Naive thymus-derived CD4-positive, alpha-beta T cell (primary cell): ENCODE measurements at places on chromosomes 11 and 22. TPM values are rescaled to one million over a fixed set of nuclear protein-coding genes. Genes with fewer than 3 reads are reported as not detected.

The IL17REL gene
- not detected for total RNA-seq

The SYCE3 gene
- total RNA-seq = not detected

The PTPN5 gene
- not detected for total RNA-seq

The LMO1 gene
- not detected in 2 replicates for total RNA-seq

The TMEM45B gene
- total RNA-seq = 40.8 TPM

The MAPK11 gene
- total RNA-seq = 4.5 TPM

The GRK3 gene
- 6.5 TPM for total RNA-seq

The PACSIN3 gene
- not detected for total RNA-seq

The INCENP gene
- 27.1 TPM for total RNA-seq

The TNNT3 gene
- total RNA-seq = 8.7 and 9.8 TPM in 2 replicates

The PATE4 gene
- not detected for total RNA-seq

The CNGA4 gene
- 0.32 TPM for total RNA-seq

The TPBGL gene
- total RNA-seq = 0.35 TPM

The ARHGEF17 gene
- 0.11 TPM for total RNA-seq

The NAV2 gene
- 1.3 TPM for total RNA-seq

DNA sequence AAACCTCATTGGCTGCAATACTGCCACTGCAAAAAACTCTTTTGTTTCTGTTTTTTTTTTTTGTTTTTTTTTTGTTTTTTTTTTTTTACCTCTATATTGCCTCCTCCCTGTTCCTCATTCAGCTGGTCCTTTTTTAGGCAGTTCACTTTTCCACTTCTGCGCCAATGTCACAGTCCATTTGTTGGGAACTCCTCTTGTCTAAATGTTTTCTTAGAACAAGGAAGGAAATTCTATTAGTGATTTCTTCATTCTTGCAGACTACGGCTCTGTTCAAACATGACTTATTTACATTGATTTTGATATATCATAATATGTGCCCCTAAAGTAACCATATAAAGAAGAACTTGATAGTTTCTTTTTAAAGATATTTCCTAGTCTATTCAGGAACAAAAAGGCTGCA lies 2.9 kb downstream of the FAM118B start:
- DNase-seq = no peak

DNA sequence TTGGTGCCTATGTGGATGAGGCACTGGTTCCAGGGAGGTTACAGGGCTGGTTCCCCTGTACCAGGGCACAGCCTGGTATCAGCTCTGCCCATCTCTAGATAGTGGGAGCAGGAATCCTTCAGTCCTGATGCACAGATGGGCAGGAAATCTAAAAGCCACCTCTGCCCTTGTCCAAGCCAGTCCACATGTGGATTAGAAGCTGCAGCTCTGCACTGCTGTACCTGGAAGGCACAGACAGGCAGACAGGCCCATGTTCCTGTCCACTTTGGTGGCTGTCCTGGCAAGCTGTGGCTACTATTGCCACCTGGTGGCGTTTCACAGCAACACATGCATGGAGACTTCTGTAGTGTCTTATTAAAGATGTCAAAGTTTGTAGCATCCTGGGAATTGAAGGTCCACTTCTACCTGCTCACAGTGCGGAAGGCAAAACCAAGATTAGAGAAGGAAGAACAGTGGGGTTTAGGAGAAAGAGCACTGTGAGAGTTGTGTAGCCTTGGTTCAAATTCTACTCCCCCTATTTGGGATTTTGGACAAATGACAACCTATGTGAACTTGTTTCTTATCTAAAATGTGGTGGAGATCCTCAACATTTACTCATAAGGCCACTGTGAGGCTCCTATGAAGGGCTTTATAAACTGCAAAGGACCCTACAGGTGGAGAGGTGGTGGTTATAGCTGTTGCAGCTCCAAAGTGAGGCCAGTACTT lies 30.1 kb downstream of the NAV2 start:
- DNase-seq = peak; percentile 40

DNA sequence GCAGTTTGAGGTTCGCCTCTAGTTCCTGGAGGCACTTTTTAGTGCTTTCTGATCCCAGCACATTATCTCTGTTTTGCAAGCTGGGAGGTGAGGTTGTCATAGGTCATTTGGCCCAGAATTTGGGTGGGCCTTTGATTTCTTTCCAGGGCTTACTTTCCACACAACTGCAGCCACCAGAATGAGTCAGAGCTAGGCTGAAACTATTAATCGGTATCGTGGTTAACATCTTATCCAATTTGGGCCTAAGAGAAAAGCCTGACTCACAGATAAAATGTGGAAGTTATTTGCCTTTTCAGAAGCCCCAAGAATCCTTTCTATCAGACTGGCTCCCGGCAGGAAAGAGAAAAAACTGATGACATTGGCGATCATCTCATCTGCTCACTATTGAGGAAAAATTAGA lies 166.4 kb downstream of the KIRREL3 start:
- DNase-seq = no peak

- no peak for DNase-seq
These were observed 2.7 kb downstream of the PLXNB2 start for GRCh38 chr22:50304528-50305392.

DNA sequence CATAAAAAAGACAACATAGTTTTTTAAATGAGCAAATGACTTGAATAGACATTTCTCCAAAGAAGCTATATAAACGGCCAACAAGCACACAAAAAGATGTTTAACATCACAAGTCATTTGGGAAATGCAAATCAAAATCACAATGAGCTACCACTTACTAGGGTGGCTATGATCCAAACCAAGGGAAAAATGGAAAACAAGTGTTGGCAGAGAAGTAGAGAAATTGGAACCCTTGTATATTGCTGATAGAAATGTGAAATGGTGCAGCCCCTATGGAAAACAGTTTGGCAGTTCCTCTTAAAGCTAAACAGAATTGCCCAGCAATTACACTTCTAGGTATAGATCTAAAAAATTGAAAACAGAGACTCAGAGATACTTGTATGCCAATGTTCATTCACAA lies 29.0 kb downstream of the PAMR1 start:
- no peak for DNase-seq

GRCh38 chr11:47887910-47888569 lies 39.9 kb upstream of the NUP160 start:
- no peak for DNase-seq

DNA sequence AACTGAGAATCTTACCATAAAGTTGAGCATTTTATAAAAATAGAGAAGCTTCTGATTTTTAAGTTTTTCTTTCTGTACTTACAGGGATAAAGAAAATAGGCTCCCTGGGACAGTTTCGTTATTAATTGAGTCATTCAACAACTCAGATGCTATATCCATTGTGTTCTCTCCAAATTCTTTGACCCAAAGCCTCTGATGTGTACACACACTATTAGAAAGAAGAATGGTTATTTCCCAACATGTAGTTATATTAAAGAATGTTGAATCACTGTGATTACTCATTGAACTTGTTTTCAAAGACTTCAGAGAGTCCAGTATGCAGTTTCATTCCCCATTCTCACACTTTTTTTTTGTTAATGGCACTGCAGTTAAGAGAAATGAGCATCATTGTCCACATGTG lies 734.3 kb upstream of the ARHGAP42 start:
- DNase-seq = no peak

GRCh38 chr11:60764879-60765278 lies 8.2 kb downstream of the MS4A15 start:
- DNase-seq = no peak

- no peak for DNase-seq
These were observed 98.5 kb downstream of the TMEM135 start for GRCh38 chr11:87136236-87136635.

- DNase-seq = no peak
These were observed 18.0 kb upstream of the DRD2 start for GRCh38 chr11:113493206-113493605.

GRCh38 chr11:111378861-111379601 lies at the start of gene POU2AF1:
POU2AF1 (minus strand) TSS chr11:111379275; CDS start chr11:111379177, 98 bp downstream.
- DNase-seq = peak; percentile 36

DNA sequence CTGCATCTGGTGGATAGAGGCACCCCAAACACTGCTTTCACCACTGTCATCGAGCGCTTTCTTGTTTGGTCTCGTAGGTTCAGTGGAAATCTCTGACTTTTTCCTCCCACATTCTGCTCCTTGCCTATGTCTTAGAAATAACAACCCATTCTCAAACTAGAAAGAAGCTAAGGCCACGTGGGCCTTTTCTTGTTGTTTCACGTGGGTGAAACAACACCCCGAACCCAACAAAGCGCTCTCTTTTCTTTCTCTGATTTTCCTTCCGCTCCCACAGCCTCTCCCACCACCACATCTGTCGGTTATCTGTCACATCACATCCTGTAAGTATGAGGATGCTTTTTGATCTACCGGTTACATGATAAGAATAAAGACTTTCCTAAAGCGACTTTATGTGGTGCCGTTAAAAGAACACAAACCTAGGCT lies 77.1 kb downstream of the LINC01488 start:
- peak; percentile 81 for DNase-seq

DNA sequence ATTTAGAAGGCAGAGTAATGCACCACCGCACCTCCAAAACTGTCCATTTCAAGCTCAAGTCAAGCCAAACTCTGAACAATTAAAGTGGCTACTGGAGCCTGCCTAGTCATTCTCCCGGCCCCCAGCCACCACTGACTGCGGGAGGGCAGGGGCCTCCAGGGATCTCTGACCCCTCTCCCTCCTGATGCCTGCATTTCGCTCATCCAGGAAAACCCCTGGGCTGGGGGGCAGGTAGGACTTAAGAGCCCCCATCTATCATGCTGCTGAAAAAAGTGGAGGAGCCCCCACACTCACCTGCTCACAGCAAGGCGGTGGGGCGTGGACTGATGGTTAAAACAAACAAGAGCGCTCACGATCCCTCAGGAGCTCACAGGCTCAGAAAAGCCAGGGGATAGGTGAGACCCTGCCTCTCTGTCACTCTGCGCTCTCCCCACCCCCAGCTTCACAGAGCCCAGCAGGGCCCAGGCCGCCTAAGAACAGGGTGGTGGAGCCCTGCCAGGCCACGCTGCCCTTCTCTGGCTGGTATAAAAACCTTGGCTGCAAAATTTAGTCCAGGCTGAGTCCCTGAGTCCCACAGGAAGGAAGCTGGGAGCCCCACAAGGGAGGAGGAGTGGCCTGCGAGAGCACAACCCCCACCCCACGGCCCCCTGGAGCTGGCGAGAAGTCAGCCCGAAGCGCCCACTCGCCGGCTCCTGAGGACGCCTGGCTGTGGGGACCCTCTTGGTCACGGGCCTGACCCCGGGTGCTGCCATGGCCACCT lies 21.0 kb upstream of the MOB2 start:
- no peak for DNase-seq

DNA sequence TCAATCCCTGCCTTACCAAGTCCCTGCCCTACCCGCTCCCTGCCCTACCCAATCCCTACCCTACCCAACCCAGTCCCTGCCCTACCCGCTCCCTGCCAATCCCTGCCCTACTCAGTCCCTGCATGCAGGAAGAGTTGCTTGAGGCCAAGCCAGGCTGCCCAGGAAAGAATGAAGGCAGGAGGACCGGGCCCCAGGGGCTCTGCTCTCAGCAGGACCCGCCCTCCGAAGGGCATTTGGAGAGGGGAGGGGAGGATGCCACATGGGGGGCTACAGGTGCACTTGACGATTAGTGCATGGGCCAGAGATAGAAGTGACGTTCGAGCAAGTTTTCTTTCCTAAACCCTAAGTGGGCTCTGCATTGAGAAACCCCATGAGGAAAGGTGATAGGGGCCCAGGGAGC lies 581.2 kb downstream of the TBC1D22A start:
- no peak for DNase-seq

DNA sequence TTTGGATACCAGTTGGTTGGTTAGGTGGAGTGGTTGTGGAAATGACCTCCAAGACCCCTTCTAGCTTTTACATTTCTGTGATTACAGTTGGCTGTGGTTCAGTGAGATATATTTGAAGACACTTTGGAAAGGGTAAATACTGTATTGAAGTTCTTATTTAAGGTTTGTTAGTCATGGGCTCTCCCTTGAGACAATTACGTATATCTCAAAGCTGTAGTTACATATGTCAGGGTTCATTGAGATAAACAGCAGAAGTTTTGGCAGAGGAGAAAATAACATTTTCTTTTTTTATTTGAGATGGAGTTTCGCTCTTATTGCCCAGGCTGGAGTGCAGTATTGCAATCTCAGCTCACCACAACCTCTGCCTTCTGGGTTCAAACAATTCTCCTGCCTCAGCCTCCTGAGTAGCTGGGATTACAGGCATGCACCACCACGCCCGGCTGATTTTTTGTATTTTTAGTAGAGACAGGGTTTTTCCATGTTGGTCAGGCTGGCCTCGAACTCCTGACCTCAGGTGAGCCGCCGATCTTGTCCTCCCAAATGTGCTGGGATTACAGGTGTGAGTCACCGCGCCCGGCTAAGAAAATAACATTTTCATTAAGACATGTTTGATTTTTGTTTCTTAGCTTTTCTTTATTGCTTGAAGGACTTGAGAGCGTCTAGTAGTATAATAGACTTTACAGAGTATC lies 1.9 kb downstream of the RNF121 start:
- no peak for DNase-seq

- DNase-seq = no peak
These were observed 107.6 kb downstream of the CCDC34 start for GRCh38 chr11:27255447-27255828.

- DNase-seq = no peak
These were observed 89.3 kb upstream of the CHRM4 start for GRCh38 chr11:46480909-46481308.

GRCh38 chr11:60345489-60345888 lies 18.4 kb downstream of the MS4A6E start:
- DNase-seq = no peak

GRCh38 chr11:76318744-76319384 lies 62.1 kb downstream of the THAP12 start:
- DNase-seq = peak; percentile 81

DNA sequence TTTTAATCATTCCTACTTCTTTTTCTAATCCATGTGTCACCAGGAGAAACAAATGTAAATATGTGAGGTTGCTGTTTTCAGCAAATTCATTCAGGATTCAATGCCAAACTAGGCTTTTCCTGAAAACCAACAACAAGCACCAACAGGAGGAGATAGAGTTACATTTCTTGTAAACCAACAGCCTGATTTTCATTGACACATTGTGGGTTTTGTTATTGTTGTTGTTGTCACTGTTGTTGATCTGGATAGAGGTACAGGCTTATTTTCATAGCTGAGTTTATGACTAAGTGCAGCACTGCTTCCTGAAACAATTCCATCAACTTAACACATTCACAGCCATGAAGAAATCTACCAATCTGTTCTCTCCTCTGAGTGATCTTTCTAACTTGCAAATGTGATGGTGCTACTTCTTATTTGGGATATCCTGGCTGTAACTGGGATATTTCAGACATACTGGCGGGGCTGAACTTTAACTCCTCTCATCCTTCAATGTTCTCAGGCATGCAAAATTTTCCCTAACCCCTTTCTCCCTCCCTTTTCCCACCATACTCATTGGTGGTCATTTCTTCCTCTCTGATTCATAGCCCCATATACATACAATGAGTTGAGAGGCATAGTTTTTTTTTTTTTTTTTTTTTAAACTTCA lies 65.5 kb downstream of the ME3 start:
- no peak for DNase-seq

GRCh38 chr22:17222503-17222902 lies 3.3 kb upstream of the ADA2 start:
- no peak for DNase-seq
